ENCODE measurements at places on chromosomes 1 and 21.

- DNase-seq, result no peak
Measured at GRCh38 chr1:173418107-173418985, 58.8 kb upstream of the PRDX6 start.

DNA sequence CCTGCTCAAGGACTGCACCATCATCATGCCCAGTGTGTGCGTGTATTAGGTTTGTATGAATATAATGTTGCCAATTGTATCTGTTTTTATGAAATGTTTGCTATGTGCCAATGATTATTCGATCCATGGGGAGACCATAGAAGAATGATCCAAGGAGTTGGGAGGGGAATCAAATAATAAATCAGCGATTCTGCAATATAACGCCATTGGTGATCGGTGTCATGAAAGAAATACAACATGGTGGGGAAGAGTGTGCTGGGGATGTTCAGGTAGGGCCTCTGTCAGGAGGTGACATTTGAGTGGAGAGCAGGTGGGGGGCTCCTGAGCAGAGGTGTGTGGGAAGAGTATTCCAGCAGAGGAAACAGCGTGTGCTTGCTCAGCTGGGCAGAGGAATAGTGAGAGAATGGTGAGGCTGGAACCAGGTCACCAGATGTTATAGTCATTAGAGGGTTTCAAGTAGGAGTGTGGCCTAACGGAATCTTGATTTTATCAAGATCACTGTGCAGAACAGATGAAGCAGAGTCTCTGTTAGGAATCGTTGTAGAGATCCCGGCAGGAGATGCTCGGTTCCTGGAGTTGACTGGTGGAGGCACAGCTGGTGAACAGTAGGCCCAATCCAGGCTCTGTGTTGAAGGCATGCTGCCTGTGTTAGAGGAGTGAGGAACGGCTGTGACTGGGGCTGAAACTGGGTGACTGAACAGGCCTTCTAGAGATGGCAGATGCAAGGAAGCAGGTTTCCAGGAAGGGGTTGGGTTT is 2.9 kb upstream of the ZNF496 start:
- DNase-seq, result no peak

GRCh38 chr21:45003331-45004058 is 63.7 kb downstream of the SLX9 start:
- DNase-seq, result peak; percentile 33

- peak; percentile 7 for DNase-seq
Measured at GRCh38 chr1:22641906-22642636, 1.4 kb upstream of the C1QC start.

DNA sequence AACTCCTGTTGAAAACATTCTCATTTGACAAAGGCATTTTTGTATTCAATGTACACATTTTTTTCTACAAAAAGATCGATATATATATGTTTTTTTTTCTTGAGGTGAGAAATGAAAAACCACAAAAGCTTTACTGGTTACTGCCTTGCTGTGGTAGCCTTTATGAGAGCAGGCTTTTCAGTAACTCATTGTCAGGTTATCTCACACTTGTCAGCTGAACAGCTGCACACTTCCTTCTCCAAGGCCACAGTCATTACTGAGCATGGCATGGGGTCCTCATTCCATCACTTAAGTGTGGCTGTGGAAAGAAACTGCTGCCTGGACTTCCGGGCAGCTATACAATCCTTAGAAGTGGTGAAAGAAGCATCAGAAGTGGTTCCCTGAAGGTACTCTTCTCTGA is 169.3 kb upstream of the ZP4 start:
- no peak for DNase-seq

- DNase-seq, result no peak
Measured at GRCh38 chr1:87106144-87106543, 191.7 kb downstream of the HS2ST1 start.

GRCh38 chr1:87348341-87349019 is 19.8 kb downstream of the LMO4 start:
- DNase-seq, result no peak

DNA sequence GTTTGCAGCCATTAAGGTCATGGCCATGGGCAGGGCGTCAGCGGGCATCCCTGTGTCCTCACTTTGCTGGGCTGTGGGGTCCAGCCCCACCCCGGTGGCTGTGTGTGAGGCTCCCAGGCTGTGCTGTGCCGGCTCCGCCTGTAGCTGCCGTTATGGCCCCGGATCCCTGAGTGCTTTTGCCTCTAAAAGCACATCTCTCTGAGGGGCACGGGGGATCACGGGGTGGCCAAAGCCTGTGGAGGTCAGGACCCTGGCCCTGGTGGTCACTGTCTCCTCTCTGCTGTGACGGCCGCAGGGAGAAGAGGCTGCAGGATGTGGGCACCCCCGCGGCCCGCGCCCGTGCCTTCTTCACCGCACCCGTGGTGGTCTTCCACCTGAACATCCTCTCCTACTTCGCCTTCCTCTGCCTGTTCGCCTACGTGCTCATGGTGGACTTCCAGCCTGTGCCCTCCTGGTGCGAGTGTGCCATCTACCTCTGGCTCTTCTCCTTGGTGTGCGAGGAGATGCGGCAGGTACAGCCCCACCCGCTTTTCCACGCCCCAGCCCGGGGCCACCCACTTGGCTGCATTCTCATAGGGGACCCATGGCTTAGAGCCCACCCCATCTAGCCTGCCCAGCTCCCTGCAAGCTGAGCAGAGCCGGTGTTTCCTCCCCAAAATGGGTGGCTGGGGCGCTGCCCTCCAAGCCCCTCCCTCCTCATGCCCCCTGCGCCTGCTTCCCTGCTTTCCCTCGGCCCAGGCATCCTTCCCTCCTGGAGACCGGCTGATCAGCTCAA is 48.2 kb downstream of the TRPM2 start:
- no peak for DNase-seq

DNA sequence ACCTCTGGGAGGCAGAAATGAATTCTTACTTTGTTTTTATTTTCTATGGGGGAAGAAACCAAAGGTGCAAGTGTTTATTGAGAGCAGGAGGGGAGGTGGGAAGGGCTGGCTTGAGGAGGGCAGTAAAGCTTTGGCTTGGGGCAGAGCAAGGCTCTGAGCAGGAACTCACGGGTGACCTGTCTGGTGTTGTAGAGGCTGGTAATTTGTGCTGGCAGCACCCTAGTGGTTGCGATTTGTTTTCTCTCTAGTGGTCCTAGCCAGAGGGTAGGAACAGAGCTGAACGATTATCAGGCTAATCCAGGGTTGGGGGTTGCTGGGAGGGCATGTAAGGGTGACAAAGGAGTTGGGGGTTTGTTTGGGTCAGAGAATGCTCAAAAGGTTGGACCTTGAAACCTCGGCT is 16.6 kb downstream of the TMCC2 start:
- no peak for DNase-seq

GRCh38 chr1:200628223-200628881 is 7.8 kb upstream of the KIF14 start:
- peak; percentile 12 for DNase-seq

DNA sequence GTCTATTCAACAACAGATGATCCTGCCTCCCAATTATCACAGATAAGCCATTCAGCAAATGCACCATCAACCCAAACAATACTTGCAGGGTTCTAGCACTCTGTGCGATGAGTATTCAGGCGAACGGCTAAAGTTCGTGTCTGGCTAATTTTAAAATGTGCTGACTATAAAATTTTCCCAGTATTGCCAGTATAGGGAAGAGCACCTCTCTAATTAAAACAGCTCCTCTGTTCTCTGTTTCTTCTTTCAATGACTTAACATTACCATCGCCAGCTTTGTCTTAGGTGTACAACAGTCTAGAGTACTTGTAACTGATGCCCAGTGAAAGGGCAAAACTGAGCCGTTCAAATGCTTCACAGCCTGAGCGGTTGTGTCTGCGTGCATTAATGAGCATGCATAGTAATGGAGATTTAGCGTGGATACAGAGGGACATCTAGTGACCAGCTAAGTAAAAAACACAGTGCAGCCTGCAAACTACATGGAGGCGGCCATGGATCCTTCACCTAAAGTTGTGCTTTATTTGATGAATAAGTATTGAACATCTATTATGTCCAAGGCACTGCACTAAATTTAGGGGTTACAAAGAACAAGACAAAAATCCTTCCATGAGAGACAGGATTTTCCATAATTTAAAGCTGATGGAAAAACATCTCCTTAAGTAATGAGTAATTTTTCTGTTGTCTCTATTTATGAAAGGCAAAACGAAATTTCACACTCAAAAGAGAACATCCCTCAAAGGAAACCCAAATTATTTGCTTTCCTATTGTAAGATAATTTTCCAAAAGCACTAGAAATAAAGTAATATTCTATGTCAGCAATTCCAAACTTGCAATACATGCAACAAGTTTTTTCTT is 120.0 kb downstream of the SETD4 start:
- DNase-seq, result peak; percentile 78

GRCh38 chr1:221824025-221824424 is 82.1 kb upstream of the DUSP10 start:
- peak; percentile 37 for DNase-seq

GRCh38 chr1:190003376-190003775 is 474.3 kb downstream of the BRINP3 start:
- DNase-seq, result no peak

- DNase-seq, result no peak
Measured at GRCh38 chr1:199205740-199206441, 567.1 kb downstream of the PTPRC start.

DNA sequence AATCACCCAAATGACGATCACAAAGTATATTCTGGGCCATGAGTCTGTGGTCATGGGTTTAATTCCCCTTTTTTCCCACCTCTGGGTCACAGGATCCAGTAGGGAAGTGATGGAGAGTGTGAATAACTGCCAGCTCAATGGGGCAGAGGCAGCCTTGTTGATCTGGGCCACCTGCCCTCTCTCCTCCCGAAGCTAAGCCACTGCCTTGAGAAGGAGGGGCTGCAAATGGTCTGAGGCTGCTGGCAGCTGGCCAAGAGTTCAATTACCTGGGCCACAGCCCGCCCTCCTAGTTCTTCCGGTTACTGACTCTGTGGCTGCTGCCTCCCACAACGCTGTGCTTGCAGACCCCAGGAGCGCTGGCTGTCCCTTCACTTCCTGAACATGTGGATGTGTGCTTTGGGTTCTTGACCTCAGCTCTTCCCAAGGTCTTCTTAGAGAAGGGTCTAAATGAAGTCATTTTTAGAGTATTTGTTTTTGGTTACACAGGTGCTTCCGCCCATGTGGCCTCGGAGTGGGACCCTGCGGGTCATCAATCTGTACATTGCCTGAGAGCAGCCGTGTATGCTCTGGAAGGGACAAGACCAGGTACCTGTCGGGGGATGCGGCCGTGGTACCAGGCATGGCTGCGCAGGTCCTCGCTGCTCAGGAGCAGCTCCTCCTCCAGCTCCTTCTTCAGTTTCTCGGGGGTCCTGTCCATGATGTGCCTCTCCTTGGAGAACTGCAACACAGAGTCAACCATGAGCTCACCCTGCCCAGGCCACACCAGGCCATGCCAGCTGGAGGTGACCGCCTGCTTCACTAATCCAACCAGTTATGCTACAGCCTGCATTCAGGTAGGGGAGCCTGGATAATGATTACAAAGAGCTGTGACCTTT is 89.7 kb downstream of the BCAR3 start:
- no peak for DNase-seq

- no peak for DNase-seq
Measured at GRCh38 chr1:150225546-150225945, 10.4 kb downstream of the ANP32E start.

DNA sequence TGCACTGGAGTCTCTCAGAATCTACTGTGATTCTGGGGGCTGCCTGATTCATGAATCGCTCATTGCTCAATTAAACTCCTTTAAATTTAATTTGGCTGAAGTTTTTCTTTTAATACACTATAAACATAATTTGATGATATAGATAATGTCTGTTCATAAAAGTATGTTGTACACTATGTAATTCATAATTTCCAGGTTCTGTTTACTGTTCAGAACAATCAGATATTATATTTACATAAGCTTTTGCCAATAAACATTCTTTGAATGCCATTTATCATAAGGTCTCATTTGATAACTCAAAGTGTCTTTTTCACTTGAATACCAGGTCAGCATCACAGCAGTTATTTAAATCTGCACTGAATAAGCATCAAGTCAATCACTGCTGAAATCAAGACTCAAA is 39.6 kb downstream of the PIGK start:
- DNase-seq, result no peak

GRCh38 chr1:244388961-244389360 is 62.7 kb downstream of the ADSS2 start:
- peak; percentile 20 for DNase-seq

DNA sequence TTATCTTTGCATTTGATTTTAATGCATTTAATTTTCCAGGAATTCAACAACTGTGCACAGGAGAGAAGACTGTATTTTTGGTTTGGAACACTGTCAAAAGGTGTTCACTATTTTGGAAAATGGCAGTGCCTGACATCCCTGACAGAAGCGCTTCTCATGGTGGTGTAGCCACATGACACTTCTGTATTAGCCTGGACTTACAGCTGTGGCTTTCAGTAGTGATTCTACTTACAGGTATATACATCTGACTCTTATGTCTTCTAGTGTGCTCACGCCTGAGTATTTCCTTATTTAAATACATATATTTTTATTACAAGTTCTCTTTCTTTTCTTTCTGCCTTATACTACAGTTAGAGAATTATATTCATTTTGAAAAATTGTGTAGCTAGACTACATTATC is 52.3 kb upstream of the C8B start:
- no peak for DNase-seq

DNA sequence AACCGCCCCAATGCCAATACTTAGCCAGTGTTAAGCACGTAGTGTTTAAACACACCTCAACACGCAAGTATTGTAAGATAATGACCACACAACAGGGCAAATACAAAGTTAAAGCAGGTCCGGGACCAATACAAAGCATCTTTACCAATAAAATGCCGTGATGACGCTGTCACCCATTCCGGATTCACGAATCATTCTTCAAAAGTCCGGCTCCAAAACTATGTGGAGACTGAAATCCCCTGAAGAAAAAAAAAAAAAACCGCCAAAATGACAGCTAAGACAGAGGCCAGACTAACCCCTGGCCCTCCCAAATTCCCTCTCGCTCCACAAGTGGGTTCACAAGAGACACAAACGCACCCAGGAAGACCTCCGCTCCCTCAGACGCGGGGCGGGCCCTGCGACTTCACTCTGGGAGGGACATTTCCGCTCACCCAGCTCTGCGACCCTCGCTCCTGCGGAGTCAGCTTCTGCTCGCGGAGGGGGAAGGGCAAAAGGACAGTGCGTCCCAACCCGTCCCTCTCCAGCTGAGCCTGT is 625 bp upstream of the DARS2 start:
- DNase-seq, result no peak

DNA sequence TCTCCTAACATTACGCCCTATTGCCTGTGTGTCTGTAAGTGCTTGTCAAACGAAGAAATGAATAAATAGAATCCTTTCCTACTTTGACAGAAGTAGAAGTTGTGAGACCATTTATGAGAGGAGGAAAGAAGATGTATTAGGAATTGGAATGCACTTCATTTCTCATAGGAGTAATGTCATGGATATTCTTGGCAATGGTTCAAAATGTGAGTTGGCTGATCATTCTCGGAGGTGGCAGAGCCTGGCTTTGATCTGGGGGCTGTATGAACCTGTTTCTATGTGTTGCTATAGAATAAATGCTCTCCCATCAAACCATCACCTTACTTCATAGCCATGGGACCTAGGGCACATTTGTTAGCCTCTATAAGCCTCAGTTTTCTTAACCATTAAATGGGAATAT is 10.1 kb upstream of the SERBP1 start:
- DNase-seq, result no peak

- DNase-seq, result no peak
Measured at GRCh38 chr1:50699795-50700194, 260.3 kb downstream of the FAF1 start.

All from amniotic epithelial cell (primary cell).